Stimulated activated CD8-positive, alpha-beta memory T cell treated with anti-CD3 and anti-CD28 coated beads, Interleukin-7, amount 100 ng/mL, for 1 hour (primary cell): ENCODE measurements at places on chromosomes 4 and X.

GRCh38 chr4:682490-683172 lies 6.3 kb downstream of the SLC49A3 start:
- no peak for DNase-seq

GRCh38 chr4:62193761-62194160 lies 993.6 kb downstream of the ADGRL3 start:
- DNase-seq = no peak

DNA sequence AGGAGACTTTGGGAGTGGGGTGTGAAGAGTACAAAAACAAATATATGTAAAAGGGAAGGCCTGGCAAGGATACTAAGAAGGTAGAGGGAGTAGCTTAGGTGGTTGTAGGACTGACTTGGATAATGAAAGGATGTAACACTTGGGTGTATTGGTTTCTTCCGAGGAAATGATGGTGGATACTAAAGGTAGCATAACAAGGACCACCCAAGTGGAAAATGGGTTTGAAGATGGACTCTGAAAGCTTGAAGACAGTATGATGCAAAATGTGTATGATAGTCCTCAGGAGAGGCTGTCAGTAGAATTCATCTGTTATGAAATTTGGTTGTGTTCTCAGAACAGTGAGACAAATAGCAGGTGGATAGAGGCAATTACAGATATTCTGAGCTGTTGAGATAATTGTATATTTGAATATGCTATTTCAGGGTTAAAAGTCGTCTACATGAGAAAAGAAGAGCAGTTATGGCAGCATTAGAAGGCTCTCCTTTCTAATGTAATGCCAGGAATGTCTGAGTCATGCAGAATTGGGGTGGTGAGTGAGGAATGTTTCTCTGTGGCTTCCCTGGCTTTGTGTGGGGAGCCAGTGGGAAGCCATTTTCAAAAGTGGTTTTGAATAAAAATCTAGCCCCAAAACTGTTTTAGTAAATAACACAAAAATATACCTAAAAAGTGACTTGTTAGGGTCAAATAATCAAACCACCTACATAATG lies 75.6 kb downstream of the FHIP1A start:
- DNase-seq = no peak

GRCh38 chr4:8079031-8079885 lies 79.4 kb downstream of the ABLIM2 start:
- DNase-seq = no peak

DNA sequence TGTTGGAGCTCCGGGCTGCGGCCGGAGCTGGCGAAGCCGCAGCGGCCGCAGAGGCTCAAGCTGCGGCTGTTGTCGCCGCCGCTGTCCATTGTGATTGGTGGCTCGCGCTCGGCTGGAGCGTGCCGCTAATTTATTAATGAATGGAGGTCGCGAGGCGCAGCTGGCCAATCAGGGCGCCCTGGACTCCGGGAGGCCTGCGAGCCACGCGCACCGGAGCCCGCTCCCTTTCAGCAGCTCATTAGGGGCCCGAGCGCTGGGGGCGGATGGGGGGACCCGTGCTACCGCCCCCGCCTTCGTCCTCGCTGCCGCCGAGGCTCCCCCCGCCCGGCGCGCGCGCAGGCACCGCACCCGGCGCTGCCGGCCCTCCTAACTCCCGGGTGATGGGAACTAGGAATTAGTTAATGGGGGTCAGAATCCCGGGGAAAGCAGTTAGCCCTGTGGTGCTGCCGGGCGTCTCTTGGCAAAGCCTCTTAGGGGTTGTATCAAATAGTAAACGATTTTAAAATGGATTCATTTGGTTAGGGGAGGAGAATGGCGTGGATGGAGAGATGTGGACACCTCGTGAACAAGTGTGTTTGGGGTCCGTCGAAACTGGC lies 589 bp upstream of the NEUROG2 start:
- DNase-seq = no peak

- no peak for DNase-seq
Observed at GRCh38 chr4:140937866-140938265, 181.7 kb upstream of the TBC1D9 start.

DNA sequence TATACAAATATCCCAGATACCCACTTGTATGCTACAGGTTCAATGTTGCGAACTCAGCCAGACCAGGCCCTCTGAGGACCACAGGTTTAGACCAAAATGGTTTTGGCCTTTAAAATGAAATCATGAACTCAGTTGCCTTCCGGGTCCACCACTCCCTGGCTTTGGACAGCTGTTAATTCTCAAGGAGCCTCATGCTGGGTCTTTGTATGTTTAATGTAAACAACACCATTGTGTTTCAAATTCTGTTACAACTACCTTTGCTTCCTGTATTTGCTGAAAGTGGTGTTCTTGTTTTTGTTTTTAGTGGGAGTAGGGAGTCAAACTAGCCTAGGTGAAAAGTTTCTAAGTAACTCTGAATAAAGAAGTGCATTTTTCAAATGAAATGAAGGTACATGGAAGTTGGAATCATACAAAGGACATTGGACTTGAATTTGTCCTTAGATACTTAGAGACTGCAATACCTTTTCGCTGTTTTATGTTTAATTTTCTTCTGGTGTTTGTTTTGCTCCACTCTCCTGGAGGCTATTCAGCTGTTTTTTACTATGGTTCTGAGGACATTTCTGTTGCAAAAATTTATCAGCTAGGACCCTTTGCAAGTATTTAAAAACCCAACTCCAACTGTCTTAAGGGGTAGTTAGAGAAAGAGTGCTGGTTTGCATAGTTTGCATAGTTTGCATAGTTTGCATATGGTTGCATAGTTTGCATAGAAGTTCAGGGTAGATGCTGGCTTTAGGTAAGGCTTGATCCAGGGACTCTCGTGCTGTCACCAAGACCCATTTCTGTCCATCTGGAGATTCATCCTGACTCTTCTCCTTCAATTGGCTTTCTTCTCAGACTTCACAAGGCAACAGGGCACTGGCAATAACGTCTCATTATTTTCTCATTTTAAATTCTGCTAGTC lies 70.1 kb downstream of the MID1IP1 start:
- no peak for DNase-seq

DNA sequence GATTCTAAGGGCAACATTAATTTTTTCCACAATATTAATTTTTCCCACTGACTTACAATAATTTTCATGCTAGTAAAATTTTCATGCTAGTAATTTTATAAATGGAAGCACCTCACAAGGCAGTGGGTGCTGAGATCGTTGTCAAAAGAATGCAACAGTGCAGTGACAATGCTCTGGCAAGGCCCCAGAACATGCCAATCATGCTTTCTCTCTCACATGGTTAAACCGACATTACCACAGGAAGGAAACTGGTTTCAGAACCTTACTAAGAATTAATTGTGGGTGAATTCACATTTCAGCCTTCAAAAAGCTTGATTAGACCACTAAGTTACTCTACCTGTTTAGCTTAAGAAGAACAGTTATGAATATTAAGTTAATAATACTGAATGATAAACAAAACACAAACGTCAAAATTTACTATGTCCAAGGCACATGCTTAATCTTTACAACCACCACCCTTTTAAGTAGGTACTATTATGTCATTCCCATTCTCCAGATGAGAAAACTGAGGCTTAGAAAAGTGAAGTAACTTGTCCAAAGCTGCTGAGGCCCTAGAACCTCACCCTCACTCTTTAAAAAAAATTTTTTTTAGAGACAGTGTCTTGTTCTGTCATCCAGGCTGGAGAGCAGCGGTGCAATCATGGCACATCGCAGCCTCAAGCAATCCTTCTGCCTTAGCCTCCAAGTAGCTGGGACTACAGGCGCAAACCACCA lies 10.0 kb upstream of the OPHN1 start:
- DNase-seq = no peak

DNA sequence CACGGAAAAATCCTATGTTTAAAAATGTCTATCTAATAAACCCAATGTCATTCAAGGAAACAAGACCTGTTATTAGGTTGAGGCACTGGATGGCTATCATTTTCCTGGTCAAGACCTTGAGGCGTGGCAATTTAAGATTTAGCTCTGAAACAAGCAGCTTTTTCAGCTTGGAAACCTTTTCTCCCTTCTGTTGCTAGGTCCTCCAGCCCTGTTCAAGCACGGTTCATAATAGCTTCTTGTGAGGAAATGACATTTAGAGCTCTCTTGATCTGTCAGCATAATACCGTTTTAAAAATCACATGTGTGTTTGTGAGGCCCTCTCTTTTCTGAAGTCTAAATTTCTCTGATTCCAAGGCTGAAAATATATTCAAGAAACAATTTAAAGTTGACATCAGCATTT lies 133.6 kb upstream of the GRPR start:
- no peak for DNase-seq

GRCh38 chrX:133796282-133796681 lies 189.1 kb downstream of the GPC3 start:
- DNase-seq = no peak

GRCh38 chr4:183344523-183345255 lies 22.5 kb upstream of the CLDN24 start:
- no peak for DNase-seq

DNA sequence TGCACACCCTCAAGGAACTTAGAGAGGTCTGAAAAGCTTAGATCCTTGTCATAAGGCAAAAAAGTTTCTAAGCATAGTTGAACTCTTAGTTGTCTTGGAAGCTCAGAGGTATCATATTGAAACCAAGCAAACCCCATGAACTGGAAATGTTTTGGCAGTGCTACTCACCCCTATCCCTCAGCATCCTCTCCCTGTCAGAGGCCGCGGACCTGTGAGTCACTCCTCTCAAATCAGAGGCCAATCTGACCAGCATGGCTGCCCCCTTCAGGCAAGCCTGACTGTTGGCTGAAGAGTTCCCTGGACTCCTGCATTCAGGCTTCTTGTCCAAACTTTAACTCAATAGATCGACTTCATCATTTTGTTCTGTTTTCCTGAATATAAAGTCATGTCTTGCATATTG lies 69.4 kb downstream of the KCNIP4 start:
- no peak for DNase-seq

- no peak for DNase-seq
Observed at GRCh38 chr4:54315561-54316538, 86.8 kb downstream of the PDGFRA start.

- no peak for DNase-seq
Observed at GRCh38 chr4:151097759-151098158, 1.7 kb upstream of the RPS3A start.

DNA sequence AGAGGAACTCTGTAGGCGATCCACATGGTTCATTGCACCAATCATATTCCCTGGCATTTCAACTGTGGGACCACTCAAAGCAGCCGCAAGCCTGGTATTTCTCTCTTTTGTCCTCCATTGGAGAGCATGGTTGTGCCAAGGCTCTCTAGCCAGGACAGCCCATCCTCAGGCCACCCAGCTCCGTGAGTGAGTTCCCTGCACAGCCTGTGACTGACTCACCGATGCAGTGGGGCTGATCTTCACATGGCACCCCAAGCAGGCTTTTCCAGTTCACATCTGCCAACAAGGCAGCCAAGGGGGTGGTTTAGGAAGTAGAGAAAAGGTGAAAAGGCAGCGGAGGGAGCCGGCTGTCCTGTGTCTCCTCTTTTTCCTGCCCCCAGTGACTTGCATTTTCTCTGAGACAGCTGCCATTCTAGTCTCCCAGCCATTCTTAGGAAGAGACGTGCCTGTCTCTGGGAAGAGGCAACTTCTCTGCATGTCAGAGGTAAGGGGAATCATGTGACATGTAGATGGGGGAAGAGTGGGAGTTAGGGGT lies 69.2 kb downstream of the MID1IP1 start:
- DNase-seq = no peak

DNA sequence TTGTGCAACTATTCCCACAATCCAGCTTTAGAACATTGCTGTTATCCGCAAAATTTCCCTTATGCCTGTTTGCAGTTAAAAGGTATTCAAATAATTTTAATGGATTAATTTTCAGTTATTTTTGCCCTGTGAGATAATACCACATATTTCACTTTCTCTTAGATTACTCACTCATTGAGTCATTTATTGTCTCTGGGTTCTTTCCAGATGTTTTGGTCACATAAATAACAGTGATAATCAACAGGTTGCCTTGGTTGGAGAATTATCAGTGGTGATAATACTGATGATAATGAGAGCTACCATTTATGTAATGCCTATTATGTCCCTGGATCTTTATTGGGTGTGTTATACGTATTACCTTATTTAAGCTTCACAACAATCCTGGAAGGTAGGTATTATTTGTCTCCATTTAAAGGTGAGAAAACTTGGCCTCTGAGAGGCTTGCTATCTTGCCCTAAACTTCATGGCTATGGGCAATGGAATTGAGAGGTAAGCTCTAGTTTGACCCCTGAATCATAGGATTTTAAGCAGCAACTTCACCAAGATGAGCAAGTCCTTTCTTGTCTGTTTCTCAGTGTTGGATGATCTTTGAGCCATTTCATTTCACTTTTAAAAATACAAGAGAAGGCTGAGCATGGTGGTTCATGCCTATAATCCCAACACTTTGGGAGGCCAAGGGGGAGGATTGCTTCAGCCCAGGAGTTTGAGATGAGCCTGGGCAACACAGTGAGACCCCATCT lies 87.4 kb downstream of the KIT start:
- DNase-seq = no peak

DNA sequence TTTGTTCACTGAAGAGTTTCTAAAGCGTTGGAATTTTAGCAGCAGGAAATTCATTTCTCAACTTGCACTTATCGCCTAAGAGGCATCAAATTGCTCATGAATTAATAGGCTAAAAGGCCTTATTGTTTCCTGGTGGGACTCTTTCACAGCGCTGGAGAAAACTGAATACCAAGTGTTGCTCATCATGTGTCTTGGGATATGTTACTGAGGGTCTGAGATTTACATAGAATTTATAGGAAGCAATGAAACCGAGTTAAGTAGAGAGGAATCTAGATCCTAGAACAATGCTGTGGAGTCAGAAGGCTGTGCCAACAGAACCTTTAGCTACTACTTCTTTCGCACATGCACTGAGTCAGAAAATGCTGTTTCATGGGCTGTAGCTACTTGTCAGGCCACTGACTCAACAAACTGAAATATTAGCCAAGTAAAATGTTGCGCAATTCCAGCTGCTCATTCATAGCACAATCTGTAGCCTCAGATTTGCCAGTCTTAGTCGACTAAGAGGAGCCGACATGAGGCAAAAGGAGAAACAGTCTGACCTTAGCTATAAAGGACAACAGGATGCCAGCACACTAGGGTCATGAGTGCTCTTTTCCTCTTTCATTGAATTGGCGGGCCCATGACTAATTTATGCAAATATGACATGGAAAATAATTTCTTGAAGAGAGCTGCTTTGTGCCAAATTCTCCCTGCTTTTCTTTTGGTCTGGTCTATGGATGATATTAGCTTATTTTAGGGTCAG lies 35.9 kb upstream of the CXCL8 start:
- DNase-seq = no peak

- no peak for DNase-seq
Observed at GRCh38 chr4:71360844-71361243, 22.0 kb downstream of the SLC4A4 start.

- DNase-seq = no peak
Observed at GRCh38 chrX:40933132-40933705, 152.0 kb upstream of the USP9X start.

DNA sequence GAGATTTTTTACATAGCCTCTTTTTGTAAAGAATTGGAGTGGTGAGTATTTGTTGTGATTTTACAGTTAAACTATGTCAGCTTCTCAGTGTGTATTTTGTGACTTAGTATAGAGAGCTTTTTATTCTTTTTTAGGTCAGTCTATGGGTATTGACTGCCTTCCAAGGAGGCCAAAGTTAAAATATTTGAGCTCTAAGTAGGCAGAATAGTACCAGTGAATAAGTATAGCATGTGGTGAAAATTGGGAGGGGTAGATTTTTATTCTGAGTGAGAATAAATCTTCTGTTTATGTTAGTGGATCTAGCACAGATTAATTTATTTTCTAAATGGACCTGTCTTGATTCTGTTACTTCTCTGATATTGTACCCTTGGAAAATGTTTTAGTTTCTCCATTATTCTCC lies 37.5 kb downstream of the HERC3 start:
- no peak for DNase-seq
